Smooth muscle cell of the umbilical artery (primary cell): ENCODE measurements at places on chromosomes 1 and 21. TPM values are rescaled to one million over a fixed set of nuclear protein-coding genes. Genes with fewer than 3 reads are reported as not detected.

The DNASE2B gene
- total RNA-seq, result not detected in 2 replicates

The ZNF281 gene
- 35.0 and 42.8 TPM in 2 replicates for total RNA-seq

The COL24A1 gene
- 0.92 and 1.8 TPM in 2 replicates for total RNA-seq

The IL22RA1 gene
- total RNA-seq, result not detected in 2 replicates

The RAP1GAP gene
- 0.09 and 0.89 TPM in 2 replicates for total RNA-seq

The SLC44A5 gene
- total RNA-seq, result under 0.01 and 0.09 TPM in 2 replicates

The CHD5 gene
- under 0.01 and 0.18 TPM in 2 replicates for total RNA-seq

The ASAP3 gene
- 19.9 and 24.1 TPM in 2 replicates for total RNA-seq

The S100B gene
- total RNA-seq, result not detected in 2 replicates

The RGS13 gene
- total RNA-seq, result not detected in 2 replicates

The DEDD gene
- total RNA-seq, result 18.1 and 29.1 TPM in 2 replicates

The PODN gene
- 0.37 and 1.5 TPM in 2 replicates for total RNA-seq

The BEND5 gene
- total RNA-seq, result 0.60 and 1.2 TPM in 2 replicates

The RPTN gene
- not detected in 2 replicates for total RNA-seq

The ADORA1 gene
- 5.7 and 12.8 TPM in 2 replicates for total RNA-seq

The LMX1A gene
- not detected in 2 replicates for total RNA-seq

The PAPPA2 gene
- total RNA-seq, result 13.6 and 15.4 TPM in 2 replicates

The LENEP gene
- total RNA-seq, result not detected in 2 replicates

The TNFAIP8L2 gene
- not detected in 2 replicates for total RNA-seq

The PARP1 gene
- 51.7 and 109 TPM in 2 replicates for total RNA-seq

The SPRR2A gene
- total RNA-seq, result not detected in 2 replicates

The SYCP1 gene
- not detected in 2 replicates for total RNA-seq

The TSSK3 gene
- total RNA-seq, result 0.30 TPM in 1 of 2 replicates, not detected in the other

The OR2T29 gene
- not detected in 2 replicates for total RNA-seq

The SELL gene
- total RNA-seq, result not detected in 2 replicates

The S100A12 gene
- total RNA-seq, result not detected in 2 replicates

The CTSE gene
- not detected in 2 replicates for total RNA-seq

The UAP1 gene
- 124 and 232 TPM in 2 replicates for total RNA-seq

The MCOLN3 gene
- under 0.01 TPM in 1 of 2 replicates, not detected in the other for total RNA-seq

The SYT14 gene
- 0.28 and 0.89 TPM in 2 replicates for total RNA-seq

The MEGF6 gene
- 11.0 and 16.8 TPM in 2 replicates for total RNA-seq

The CFAP126 gene
- total RNA-seq, result not detected in 2 replicates

The TRIM17 gene
- under 0.01 and 0.32 TPM in 2 replicates for total RNA-seq

The PRDM16 gene
- total RNA-seq, result 0.30 and 1.5 TPM in 2 replicates

The SH2D1B gene
- total RNA-seq, result not detected in 2 replicates

The LRRC52 gene
- total RNA-seq, result not detected in 2 replicates

The CYP4B1 gene
- not detected in 2 replicates for total RNA-seq

The CATSPERE gene
- 0.30 and 0.51 TPM in 2 replicates for total RNA-seq

The RGS8 gene
- not detected in 2 replicates for total RNA-seq

The BPNT1 gene
- total RNA-seq, result 27.0 and 28.6 TPM in 2 replicates

The DLGAP3 gene
- total RNA-seq, result under 0.01 TPM in 1 of 2 replicates, not detected in the other

The GPX7 gene
- 19.3 and 34.3 TPM in 2 replicates for total RNA-seq

The RGS5 gene
- total RNA-seq, result 11.0 and 33.9 TPM in 2 replicates

The RUNX3 gene
- total RNA-seq, result not detected in 2 replicates

The ENTREP3 gene
- 10.7 and 16.5 TPM in 2 replicates for total RNA-seq

The TRIM67 gene
- total RNA-seq, result not detected in 2 replicates

The FMO3 gene
- not detected in 2 replicates for total RNA-seq

The PADI2 gene
- 0.18 TPM in 1 of 2 replicates, not detected in the other for total RNA-seq

The LCE1B gene
- total RNA-seq, result not detected in 2 replicates

The IFNLR1 gene
- not detected in 2 replicates for total RNA-seq

The FTCD gene
- 0.30 and 0.51 TPM in 2 replicates for total RNA-seq

The THEM5 gene
- total RNA-seq, result not detected in 2 replicates

The GPR157 gene
- 3.6 and 4.7 TPM in 2 replicates for total RNA-seq

The LAMB3 gene
- 16.3 and 26.1 TPM in 2 replicates for total RNA-seq

The SPATA21 gene
- not detected in 2 replicates for total RNA-seq

The RNF186 gene
- not detected in 2 replicates for total RNA-seq

The PGBD5 gene
- total RNA-seq, result under 0.01 TPM in 1 of 2 replicates, not detected in the other

The OVAAL gene
- not detected in 2 replicates for total RNA-seq

The RPS6KA1 gene
- 3.3 and 4.6 TPM in 2 replicates for total RNA-seq

The MEX3A gene
- total RNA-seq, result 3.3 and 7.4 TPM in 2 replicates
